ENCODE measurements at places on chromosomes 16 and 17.

GRCh38 chr17:16013943-16014407, 14.4 kb downstream of the TTC19 start:
- no peak for DNase-seq

- DNase-seq: no peak
Measured at GRCh38 chr17:67435786-67436185, 58.7 kb downstream of the PITPNC1 start.

DNA sequence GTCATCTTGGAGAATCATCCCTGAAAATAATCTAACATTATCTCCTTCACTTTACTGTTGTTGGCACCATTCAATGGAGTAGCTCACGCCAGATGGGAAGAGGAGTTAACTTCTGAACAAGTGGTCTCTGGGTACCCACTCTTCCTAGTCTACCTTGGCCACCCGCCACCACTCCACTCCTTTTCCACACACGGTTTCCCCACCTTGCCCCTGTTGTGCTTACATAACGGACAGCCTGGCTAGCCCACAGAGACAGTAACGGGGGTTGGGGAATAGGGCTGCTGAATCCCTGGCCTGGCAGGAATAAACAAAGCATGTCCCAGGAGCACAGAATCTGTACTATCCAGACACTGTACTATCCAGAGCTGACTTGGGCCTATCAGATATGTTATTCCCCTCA, 3.6 kb upstream of the MXRA7 start:
- no peak for DNase-seq

GRCh38 chr17:78159575-78160158, 8.7 kb upstream of the SYNGR2 start:
- DNase-seq: no peak

DNA sequence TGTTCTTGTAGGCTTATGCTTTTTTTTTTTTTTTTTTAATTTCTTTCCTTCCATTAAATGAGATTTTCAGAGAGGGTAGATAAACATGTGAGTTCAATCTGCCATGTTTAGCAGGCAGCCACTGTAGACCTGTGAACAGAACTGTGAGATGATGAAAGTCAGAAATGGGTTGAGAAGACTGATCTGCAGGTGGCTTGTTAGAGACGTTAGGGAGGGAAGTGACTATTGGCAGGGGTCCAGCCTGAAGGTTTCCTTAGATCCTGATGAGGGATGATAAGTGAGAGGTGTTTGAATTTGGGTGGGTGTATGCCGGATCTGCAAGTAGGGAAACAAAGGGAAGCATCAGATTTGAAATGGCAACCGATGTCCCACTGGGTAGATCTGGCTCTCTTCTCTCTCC, 157.8 kb downstream of the HS3ST3B1 start:
- DNase-seq: no peak

- no peak for DNase-seq
Measured at GRCh38 chr16:729768-730665, 3.1 kb downstream of the HAGHL start.

GRCh38 chr17:7932483-7932891, 481 bp downstream of the CNTROB start:
- no peak for DNase-seq

- no peak for DNase-seq
Measured at GRCh38 chr17:78873519-78874340, 29.3 kb downstream of the CEP295NL start.

- DNase-seq: no peak
Measured at GRCh38 chr16:17392857-17393692, 77.7 kb downstream of the XYLT1 start.

DNA sequence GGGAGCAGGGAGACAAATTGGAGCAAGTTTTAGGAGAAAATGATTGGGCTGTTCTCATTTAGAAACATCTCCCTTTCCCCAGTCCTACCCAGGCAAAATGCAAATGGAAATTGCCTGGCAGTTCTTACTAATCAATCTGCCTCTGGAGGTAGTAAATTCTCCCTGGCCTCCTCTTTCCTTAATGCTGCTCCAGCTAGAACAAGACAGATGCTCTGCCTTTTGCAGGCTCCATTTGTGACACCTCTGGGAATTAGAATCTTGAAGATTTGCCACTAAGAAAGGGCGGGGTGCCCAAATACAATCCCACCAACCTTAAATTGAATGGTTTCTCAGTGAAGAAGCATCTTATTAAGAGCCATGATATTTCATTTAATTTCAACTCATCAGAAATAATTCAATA, 377.7 kb upstream of the CDH11 start:
- DNase-seq: no peak

- DNase-seq: no peak
Measured at GRCh38 chr16:83907631-83908250, 8.8 kb downstream of the MLYCD start.

DNA sequence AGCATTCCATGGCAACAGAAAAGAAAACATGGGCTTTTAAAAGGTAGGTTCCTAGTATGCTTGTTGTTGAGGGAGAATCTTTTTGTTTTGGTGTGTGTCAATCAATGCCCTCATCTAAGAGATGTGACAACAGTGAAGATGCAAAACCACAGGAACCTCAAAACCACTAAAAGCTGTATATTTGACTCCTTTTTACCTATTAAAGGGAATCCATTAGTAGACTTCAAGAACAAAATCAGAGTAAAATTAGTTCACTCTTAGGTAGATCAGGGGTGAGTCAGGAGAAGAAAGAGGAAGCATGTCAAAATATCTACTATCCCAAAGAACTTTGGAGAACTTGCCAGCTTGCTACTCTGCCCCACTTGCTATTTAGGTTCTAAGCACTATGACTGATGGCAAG, 89.1 kb downstream of the CDK5R1 start:
- no peak for DNase-seq

- no peak for DNase-seq
Measured at GRCh38 chr17:13416748-13417363, 184.9 kb downstream of the HS3ST3A1 start.

- no peak for DNase-seq
Measured at GRCh38 chr17:76642994-76643393, 563 bp downstream of the ST6GALNAC1 start.

DNA sequence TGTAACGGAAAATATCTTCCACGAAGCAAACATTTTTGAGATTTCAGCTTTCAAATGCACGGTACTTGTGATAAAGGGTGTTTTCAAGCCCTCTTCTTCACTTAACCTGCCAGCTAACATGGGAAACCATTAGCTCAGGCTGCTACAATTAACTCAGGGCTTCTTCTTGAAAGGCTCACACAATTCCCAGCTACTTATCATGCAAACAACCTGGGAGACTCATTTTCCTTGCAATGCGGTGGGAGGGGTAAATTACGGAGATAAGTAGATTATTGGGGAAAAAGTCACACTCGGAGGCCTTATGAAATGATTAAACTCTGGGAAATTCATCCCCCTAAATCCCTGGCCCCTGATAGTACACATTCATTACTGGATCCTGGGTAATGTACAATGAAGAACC, 266.4 kb downstream of the STX8 start:
- no peak for DNase-seq

- no peak for DNase-seq
Measured at GRCh38 chr16:84889066-84889465, 69.3 kb downstream of the CRISPLD2 start.

GRCh38 chr16:30724641-30725417, 23.4 kb upstream of the PHKG2 start:
- no peak for DNase-seq

GRCh38 chr16:12354296-12354833, 377.8 kb downstream of the SNX29 start:
- no peak for DNase-seq

DNA sequence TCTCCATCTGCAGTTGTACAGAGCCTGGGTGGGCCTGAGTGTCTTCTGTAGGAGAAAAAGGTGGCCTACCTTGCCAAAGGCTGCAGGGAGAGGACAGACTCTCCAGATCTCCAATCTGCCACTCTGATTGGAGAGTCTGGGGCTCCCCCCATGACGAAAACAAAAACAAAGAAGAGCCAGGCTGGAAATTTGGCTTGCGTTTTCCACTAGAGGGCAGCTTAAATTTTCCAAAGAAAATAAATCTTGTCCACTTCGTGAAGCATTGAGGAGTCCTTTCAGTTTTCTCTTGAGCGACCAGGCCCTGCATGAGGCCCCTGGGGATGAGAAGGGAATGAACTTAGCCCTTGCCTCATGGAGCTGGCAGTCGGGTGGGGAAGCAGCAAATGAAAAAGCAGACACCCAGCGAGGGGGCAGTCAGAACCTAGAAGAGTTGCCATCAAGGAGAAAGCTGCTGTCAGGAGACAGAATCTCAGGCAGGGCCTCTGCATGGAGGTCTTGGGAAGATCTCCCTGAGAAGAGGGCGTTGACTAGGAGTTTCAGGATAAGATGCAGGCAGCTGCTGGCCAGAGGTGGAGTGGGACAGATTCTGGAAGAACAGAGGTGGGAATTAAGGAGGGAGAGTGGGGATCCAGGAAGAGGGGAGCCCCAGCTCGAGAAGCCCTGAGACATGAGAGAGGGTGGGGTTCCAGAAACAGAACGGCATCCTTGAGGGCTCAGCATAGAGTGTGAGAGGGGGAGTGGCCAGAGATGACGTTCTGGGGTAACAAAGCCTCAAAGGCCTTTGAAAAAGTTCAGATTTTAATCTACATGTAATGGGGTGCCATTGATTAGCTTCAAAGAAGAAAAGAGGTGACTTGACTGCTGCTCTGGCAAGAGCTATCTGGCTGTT, 8.4 kb upstream of the SHCBP1 start:
- DNase-seq: no peak

GRCh38 chr16:11972128-11972527, 4.4 kb upstream of the SNX29 start:
- no peak for DNase-seq

DNA sequence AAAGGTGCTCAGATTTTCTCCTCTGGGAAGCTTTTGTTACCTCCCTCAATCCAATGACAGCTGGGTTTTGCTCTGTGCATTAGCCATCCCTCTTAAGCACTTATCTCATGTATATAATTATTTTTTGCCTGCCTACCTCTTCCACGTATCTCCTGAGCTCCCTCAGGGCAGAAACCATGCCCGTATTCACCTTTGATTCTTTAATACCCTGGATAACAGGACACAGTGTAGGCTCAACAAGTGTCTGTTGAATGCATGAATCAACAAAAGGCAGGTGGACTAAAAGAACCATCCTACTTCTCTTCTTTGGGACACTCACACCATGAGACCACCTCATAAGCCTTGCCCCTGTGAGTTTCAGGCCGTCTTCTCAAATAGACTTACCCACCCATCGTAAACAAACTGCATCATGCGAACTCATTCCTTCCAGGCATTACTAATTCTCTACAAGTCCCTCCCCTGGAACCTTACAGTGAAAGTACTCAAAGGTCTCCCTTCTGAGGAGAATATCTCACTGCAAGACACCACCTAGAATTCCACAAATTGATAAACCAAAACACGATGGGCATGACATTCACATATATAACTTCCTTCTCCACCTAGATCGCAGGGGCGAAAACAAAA, 3.2 kb downstream of the ARHGAP17 start:
- no peak for DNase-seq

DNA sequence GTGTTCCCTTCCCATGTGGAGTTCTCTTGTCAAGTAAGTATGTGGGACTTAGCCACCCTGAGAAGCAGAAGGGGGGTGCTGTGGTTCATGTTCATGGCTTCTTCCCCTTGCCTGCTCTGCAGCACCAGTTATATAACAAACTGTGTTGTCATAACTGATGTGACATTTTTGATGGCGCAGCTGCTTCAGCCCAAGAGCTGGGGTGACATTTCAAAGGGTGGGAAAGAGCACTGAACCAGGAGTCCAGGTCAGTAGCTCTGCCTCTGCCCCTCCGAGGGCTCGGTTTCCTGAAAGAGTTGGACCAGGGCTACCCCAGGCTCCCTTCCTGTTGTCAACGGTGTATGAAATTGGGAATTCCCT, 7.4 kb downstream of the GNAO1 start:
- DNase-seq: no peak

GRCh38 chr16:57626420-57627170, 1.8 kb upstream of the ADGRG1 start:
- no peak for DNase-seq

- no peak for DNase-seq
Measured at GRCh38 chr16:14302399-14303181, 231.5 kb downstream of the MRTFB start.

GRCh38 chr17:78889531-78889930, 13.5 kb downstream of the CEP295NL start:
- DNase-seq: no peak

DNA sequence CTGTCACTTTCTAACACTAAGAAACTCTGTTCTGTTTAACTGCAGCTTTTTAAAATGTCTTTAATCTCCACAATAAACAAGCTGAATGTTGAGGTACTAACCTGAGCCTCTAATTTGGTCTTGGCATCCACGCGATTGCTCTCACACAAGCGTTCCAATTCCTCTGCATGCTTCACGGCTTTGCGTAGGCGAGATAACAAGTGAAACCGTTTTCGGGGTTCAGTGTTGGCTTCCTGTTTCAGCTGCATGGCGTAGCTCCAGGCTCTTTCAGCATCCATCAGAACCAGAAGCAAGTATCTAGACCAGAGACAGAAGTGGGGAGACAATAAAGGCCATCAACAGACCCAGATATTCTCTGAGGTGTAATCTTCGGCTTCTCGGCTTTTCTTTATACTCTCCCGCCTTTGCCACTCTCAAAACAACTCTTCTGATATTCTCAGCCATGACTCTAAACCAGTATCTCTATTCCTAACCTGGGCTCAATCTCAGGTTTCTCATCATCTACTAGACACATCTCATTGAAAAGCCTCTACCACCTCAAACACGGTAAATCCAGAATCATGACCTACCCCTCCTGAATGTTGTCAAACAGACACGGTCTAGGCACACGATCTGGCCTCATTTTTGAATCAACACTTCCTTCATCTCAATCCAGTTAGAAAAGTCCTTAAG, 8.3 kb downstream of the SRP68 start:
- DNase-seq: no peak

DNA sequence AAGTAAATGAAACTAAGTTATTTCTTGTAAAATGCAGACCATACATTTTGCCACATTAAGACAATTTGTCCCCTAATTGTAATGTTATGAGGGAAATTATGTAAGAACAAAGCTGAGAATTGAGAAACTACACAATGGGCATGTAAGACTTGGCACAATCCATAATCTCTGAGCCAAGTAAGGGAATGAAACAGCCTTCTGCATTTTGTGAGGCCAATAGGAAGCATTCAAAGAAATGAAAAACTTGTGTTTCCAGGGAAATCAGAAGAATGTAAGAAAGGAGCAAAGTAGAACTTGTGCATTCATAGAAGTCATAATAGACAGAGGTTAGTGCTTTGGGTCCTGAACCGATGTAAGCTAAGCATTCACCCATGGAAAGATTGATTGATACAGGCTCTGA, 1.8 kb downstream of the KRTAP9-4 start:
- DNase-seq: no peak

All from effector CD4-positive, alpha-beta T cell (primary cell).